ENCODE measurements at places on chromosomes 11 and 22.
A peak's percentile ranks its signal among the peaks of the same experiment; 100 is the strongest.

DNA sequence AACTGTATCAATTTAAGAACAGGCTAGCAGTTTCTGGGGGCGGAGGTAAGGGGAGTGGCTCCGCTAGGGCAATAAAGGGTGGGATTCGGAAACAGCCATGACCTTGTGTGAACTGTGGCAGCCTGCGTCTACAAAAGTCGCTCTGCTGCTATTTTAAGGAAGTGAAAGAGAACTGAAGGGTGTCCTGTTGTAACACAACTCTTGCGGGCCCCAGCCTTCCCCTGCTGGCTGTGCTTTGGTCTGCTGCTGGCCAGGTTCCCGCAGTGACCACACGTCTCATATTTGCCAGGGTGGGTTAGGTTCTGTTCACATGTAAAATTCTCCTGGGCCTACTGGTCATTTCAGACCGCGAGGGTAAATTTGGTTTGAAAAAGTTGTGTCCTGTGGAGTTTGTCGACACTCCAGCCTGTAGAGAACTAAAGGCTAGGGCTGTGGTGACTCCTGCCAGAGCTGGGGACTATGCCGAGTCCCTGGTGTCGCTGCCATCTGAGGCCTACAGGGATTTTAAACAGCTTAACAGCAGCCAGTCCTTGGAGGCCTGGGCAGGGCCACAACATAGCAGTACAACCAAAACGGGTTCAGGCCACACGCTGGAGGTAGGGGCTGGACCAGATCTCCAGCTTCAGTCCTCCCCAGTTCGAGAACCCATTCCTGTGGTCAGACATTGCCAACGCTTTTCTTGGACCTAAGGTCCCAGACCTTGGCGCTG, 1.1 kb upstream of the PPFIBP2 start:
- peak; percentile 85 for DNase-seq

- DNase-seq: no peak
Observed at GRCh38 chr11:70226183-70226582, 23.1 kb downstream of the FADD start.

DNA sequence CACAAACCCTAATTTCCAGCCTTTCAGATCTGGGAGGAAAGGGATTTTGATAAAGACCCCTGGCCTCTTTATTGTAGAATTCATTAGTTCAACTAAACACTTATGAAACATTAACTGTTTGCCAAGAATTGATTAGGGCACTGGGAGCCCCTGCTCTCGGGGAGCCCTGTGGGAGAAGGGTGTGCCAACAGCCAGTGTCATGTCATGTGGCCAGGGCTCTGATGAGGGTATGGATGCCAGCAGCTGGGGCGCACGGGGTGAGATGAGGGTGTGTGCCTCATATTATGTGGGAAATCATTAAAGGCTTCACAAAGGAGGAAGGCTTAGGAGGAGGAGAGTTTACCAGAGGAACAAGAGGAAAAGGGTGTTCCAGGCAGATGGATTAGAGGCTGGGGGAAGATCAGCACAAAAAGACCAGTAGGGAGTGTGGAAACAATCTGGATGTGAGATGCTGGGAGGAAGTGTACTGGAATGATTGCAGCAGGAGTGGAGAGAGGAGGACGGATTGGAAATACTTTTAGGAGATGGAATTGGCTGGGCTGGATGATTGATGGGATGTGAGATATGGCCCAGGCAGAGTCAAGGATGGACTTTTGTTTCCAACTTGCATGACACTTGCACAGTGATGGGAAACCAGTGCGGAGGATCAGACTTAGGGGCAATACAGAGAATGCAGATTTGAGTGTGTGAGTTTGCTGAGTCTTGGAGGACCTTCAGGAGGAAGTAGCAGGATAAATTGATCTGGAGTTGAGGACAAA, 137.8 kb downstream of the CSNK2A3 start:
- no peak for DNase-seq

GRCh38 chr11:87425943-87426342, 388.2 kb downstream of the TMEM135 start:
- no peak for DNase-seq

DNA sequence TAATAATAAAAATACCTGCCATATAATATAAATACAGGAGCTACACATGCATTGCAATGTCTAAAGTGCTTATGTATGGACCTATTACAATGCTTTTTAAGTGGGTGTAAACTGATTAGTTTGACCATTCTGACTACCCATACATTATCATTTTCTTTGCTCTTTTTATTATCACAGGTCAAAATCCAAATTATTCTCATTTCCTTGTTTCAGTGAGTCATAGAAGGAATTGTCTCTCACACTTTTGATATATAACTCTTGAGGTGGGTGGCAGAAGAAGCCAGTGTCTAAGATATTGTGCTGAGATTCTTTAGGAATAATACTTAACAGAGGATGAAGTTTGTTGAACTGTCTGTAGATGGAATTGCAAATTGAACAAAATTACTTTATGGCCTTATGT, 35.6 kb downstream of the GAS2 start:
- DNase-seq: no peak

- no peak for DNase-seq
Observed at GRCh38 chr11:34665077-34665835, 44.4 kb downstream of the EHF start.

DNA sequence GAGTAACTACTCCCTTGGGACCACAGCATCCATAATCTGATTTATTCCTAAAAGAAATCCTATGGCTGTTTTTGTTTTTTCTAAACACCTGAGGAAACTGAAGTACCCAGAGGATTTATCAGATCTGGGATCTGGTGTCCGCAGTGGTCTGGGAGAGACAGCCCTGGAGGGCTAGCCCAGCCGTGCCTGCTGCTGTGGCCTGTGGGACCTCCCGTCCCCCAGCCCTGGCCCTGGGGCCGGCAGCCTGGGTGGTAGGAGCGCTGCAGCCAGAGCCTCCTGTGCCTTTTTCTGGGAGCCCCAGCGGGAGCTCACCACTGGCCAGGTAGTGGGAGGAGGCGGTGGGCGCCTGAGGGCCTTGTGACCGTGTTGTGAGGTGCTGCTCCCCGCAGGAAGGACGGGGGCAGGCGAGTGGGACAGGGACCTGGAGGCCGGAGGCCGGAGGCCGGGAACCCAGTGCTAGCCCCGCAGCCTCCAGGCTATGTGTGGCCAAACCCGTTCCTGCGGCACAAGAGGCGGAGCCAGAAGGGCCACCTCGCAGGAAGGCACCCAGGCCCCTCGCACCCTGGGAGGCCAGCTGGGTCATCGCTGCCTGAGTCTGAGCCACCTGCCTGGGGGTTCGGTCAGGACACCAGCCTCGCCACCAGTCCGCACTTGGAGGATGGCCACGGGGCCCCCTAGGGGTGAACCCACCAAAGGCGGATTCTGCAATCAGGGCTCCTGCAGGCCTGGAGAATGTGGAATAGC, 18.2 kb upstream of the C11orf96 start:
- DNase-seq: no peak

GRCh38 chr11:119888119-119888518, 159.1 kb upstream of the NECTIN1 start:
- no peak for DNase-seq

DNA sequence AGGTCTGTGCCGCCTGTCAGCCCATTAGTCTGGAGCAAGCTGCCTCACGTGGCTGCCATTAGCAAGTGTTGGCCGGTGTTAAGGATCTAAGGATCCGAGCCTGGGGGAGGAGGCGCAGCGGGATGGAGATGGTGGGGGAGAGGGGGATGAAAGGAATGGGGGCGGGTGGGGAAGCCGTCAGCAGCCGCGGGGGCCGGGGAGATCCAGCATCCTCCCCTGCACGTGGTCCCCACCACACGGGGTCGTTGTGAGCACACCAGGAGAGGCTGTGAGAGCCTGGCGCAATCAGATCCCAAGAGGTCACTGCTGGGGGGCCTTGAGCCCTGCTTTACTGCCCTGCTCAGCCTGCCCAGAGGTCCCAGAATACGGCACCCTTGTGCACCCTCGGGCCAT, 7.3 kb downstream of the CABP7 start:
- DNase-seq: peak; percentile 9

DNA sequence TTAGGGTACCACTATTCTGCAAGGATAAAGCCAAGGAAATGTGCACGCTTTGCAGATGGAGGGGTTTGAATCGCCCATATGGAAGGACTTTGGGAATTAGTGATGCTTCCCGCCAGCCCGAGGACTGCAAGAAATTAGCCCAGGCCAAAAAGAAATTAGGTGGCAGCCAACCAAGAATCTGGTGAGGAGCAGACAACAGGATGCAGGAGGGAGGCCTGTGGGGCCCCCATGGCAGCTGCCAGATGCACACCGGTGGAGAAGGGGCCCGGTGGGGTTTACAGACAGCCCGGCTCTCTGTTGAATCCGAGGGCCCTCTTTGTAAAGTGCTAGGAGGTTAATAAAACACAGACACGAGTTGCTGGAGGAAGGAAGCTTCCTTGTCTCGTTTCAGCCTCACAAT, 73.5 kb downstream of the TIMP3 start:
- no peak for DNase-seq

- DNase-seq: no peak
Observed at GRCh38 chr22:46622081-46622521, 1.9 kb downstream of the GRAMD4 start.
